Chondrocyte (in vitro differentiated cells): ENCODE measurements at places on chromosomes 1 and 21.

- no peak for DNase-seq
Observed at GRCh38 chr1:93997756-93998155, 88.5 kb upstream of the GCLM start.

- DNase-seq: no peak
Observed at GRCh38 chr21:42155045-42155855, 63.7 kb upstream of the ABCG1 start.

- DNase-seq: no peak
Observed at GRCh38 chr1:109975718-109976117, 8.8 kb upstream of the AHCYL1 start.

DNA sequence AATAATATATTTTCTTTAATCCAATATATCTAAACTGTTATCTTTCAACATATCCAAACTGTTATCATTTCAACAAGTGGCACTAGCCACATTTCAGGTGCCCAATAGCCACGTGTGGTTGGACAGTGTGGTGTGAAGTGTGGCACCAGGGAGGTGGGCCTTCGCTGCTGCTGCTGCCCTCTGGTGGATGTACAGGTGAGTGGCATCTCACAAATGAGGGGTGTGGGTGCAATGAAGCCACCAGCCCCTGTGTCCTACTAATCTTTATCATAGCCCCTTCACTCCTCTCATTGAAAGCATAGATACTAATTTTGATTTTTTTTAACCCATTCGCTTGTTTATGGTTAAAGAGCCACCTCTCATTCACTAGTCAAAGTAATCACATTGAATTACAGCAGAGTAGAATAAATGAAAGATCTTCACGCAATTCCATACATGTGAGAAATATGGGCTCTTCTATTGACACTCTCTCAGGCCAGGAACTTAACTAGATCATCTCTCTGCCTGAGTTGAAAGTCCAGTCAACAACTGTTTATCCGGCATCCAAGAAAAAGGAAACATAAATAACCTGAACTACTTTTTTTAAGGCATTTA lies 499.2 kb downstream of the OMA1 start:
- no peak for DNase-seq

DNA sequence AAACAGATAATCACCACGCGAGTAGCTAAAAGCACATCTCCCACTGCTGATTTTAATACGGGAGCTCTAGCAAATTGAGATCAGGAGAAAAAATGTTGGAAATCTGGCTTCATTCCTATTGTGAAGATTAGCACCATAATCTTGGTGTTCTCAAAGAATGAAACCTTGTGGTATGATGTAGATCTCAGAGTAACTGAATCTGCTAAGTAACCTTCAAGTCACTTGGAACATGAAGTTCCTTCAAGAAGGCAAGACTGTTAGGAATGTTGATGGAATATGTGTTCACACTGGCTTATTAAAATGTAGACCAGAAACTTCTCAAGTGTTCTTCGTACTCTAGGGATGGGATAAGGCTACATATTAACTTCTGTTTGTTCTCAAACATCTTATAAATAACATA lies 117.4 kb upstream of the CHRM3 start:
- DNase-seq: no peak
